Renal pelvis (tissue), 12 donors: ENCODE measurements at places on chromosomes 5 and 9. TPM values are rescaled to one million over a fixed set of nuclear protein-coding genes. Genes with fewer than 3 reads are reported as not detected.
A peak's percentile ranks its signal among the peaks of the same experiment; 100 is the strongest.

- no peak for DNase-seq
These were observed 179.5 kb upstream of the MAST4 start for GRCh38 chr5:66416698-66417097.

DNA sequence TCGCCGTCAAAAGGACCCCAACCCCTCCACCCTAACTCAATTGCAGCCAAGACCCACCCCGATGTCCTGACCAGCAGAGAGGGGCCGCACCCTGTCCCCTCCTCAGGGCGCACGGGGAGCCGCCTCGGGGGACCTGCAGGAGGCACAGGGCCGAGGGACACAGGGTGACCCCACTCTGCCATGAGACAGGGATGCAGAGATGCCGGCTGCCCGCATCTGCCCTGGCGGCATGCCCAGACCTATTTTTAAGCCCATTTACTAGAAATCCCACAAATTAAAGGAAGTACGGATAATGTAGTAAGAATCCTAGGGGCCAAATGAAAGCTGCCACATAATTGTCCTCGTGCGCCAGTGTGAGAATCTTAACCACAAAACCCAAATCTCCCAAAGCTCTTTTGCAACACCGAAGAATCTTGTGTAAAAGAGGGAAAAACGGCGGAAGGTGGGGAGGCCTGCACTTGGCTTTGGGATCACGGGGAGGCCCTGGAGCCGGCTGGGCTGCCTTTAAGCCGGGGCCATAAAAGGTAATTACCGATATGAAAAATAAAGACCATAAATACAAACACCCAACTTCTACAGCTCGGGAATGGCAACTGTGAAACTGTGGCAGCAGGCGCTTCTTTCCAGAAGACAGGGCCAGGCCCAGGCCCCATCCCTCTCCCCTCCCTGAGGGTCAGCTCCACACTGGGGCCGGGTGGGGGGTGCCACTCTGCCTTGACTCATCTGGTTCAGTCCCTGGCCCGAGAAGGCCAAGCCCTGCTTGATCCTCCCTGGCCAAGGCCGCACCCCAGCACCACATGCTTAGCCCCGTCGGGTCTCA is 35.0 kb downstream of the NACC2 start:
- no peak for DNase-seq

Gene PCSK5
- 13.4 TPM for polyA plus RNA-seq

Gene IFNA7
- polyA plus RNA-seq, result not detected

GRCh38 chr9:128689820-128690683 is 1.0 kb downstream of the SET start:
- peak; percentile 40 for DNase-seq

Gene ANKRD18A
- polyA plus RNA-seq, result 3.7 TPM

DNA sequence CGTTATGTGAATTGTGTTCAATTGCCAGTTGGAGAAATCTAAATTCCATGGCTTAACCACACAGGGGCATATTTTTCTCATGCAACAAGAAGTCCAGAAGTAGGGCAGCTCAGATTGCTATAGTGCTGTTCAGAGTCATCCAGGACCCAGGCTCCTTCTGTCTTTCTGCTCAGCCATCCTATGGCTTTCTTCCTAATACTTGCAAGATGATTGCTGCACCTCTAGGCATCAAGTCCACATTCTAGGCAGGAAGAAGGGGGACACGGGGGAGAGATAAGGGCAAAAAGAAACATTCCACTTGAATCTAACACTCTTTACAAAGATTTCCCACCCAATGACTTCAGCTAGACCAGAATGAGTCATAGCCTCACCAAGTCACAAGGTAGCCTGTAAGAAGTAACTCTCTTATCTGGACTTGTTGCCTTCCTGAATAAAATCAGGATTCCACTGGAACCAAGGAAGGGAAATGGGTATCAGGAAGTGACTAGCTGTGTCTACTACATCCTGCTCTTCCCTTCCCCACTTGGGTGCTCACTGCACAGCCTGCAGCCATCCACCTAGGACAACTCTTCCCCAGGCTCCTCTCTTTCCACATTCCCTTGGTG is 5.3 kb downstream of the ERAP2 start:
- DNase-seq, result no peak

Gene CCL27
- polyA plus RNA-seq, result 0.95 TPM

Gene MYMK
- not detected for polyA plus RNA-seq

Gene IARS1
- polyA plus RNA-seq, result 115 TPM

- peak; percentile 33 for DNase-seq
These were observed 274.3 kb downstream of the GAS1 start for GRCh38 chr9:86672966-86673365.

- DNase-seq, result no peak
These were observed 48.2 kb downstream of the ROPN1L start for GRCh38 chr5:10489810-10490426.

DNA sequence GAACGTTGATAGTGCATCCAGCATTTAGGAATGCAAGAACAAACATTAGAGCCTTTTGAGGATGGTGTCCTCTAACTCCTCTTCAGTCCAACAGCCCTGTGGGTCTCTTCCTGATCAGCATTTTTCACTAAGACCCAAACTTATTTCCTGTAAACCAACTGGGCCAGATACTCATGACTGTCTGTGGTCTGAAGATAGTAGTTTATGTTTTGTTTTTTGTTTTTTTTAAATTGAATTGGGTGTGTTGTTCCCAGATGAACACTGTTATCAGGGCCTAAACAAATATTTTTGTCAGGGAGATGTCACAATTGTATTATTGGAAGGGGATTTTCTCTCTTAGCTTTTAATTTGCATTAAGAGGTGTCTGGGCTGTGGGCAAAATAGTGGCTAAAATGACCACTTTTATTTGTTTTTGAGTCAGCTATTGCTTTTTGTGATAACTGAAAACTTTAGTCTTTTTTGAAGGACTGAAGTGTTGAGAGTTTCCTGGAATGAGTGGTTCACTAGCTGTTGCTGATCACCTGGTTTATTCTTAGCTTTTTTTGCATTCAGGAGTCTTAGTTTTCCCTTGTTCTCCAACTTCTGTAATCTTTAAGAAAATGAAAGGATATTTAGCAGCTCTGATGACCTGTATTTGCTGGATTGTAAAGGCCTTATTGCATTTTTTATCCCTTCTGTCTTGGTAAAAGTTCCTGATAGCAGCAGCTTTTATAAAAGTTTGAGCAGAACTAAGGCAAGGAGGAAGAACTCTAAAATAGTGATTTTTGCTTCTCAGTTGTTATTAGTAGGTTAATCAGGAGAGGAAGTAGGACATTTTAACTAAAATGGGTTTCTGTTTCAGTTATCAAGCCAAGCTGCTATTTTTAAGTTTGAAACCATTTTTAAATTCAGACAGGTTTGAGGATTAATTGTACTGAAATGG is 5.5 kb downstream of the MAN2A1 start:
- no peak for DNase-seq

DNA sequence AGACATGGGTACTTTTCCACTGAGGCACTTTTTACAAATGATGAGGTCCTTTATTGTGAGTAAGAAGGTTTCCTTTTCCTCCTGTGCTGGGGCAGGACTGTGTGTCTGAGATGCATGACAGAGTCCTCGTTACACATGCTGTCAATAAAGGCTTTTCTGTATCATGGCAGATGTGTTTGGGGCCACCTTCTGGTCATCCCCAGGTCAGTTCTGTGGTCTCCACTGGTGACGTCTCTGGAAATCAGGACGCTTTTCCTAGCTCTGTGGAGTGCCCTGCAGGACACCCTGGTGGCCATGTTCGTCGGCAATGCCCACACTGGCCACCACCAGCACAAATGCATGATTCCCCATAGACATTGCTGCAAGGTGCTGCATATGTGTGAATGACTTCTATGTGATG is 2.8 kb downstream of the CMBL start:
- no peak for DNase-seq

DNA sequence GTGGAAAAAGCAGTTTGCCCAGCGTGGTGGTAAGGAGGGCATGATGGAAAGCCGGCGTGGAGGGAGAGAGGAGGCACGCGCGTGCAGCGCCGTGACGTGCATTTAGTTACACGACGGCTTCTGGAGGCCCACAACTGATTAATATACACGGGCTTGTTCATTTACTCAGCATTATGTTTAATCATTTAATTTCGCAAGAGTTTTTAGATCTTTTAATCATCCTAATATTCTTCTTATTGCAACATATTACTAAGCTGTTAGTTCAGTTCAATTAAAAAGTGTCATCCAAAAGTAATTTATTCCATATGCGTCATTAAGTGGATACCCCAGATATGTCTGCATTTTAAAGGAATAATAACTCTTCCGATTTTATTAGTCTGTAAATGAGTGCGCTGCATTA is 220.5 kb downstream of the HSPA4 start:
- DNase-seq, result no peak
